ENCODE measurements at places on chromosomes 7 and 10.

DNA sequence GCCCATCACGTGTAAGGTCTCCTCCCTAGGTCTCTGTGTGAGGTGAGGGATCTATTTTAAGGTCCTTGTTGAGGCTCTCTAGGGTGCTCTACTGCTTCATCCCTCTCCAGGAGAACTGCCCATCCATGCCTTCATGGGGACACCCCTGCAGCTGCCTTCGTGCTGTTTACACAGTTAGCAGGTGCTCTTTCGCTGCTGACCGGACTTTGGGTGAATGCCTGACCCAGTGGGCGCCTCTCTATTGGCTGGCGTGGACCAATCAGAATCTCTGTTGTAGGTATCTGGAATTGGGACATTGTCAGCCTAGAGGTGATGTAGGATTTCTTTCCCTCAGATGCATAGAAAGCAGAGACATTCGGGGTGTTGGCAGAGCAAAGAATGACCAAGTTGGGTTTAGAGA, 38.7 kb upstream of the HMX3 start:
- no peak for DNase-seq

DNA sequence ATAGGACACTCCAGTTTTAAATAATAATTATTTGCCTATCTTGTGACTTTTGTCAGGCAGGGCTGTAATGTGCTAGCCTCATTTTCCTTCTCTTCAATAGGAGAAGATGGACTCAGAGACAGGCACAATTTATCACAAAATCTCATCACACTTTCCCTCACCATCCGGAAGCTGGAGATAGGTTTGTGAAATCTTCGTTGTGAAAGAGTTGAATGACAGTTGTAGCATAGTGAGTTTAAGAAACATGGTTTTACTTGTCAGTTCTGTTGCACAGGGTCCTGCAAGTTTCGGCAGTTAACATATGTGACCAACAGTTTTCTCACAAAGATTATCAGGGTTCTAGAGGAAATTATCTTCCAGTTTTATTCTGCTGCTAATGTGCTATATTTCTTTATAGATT, 37.7 kb upstream of the MAP3K8 start:
- no peak for DNase-seq

DNA sequence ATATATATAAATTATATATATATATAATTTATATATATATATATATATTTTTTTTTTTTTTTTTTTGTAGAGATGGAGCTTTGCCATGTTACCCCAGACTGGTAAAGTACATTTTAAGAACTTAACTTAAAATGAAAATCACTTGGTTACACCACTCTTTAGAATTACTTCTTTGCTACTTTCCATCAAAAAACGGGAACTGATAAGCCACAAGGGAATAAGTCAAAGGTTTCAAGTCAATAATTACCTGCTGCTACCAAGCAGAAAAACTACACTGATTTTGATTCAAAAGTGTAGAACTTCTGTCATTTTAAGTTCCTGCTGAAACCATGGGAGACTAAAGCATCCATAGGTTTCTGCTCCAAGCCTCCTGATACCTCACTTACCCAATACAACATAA, 12.2 kb downstream of the PPA1 start:
- no peak for DNase-seq

- no peak for DNase-seq
Observed at GRCh38 chr10:102603946-102604345, 40.3 kb upstream of the TRIM8 start.

- DNase-seq = no peak
Observed at GRCh38 chr7:41731493-41732435, 28.9 kb upstream of the INHBA start.
